ENCODE measurements at places on chromosomes 6 and 20.

- no peak for DNase-seq
Observed at GRCh38 chr6:38170666-38171355, 351.3 kb downstream of the ZFAND3 start.

DNA sequence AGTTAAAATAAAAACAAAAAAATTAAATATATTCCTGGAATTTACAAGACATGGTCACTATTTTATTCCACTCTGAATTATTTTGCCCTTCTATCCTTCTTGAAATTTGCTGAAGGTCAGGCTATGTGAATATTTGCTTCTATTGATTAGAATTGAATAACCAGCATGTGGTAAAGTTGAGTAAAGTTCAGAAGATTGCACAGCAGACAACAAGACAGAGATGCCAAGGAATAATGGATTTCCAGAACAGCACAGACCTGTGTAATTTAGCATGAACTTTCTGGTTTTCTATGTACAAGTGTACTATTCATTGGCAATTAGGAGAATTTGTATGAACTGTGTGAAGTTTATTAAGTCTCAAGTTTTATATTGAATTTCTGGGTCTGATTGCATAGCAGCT lies 352.4 kb downstream of the TBC1D32 start:
- no peak for DNase-seq

DNA sequence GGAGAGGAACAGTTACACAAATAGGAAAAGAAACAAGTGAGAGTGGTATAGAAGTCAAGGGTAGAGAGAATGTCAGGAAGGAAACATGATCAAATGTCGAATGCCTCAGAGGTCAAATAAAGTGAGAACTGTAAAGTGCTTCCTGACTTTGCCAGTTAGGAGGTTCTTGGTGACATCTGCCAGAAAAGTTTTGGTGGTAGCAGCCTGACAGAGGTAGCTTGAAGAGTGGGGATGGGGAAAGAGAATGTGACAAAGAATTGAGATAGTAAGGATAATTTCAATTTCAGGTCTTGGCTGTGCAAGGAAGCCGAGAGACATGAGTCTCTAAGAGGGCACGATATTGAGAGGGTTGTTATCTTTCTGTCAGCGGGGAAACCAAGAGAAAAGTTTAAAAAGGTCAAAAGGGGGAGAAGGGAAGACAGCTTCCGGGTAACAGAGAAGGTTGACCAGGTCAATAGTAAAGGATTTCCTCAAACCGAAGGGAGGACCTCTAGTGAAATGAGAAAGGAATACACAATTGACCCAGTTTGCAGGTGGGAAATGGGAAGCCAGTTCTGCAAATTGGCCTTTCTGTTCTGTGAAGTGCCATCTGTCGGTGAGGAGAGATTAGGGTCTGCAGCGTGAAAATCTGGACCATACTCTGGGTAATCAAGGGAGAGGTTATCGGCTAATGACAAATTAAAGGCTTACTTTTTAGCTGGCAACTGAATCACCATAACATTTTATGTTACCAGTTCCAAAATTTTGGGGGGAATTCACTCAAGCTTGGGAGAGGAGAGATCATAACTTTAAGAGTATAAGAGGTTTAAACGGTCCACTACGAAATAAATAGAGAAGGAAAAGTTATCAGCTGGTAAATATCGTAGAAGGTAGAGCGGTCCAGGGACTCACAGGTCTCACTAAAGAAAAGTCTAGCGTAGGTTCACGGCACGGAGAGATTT lies 973 bp upstream of the BRD2 start:
- DNase-seq: peak; percentile 37

GRCh38 chr6:122755901-122756300 lies 23.6 kb upstream of the FABP7 start:
- no peak for DNase-seq

- peak; percentile 29 for DNase-seq
Observed at GRCh38 chr6:137743493-137743892, 123.6 kb upstream of the TNFAIP3 start.

DNA sequence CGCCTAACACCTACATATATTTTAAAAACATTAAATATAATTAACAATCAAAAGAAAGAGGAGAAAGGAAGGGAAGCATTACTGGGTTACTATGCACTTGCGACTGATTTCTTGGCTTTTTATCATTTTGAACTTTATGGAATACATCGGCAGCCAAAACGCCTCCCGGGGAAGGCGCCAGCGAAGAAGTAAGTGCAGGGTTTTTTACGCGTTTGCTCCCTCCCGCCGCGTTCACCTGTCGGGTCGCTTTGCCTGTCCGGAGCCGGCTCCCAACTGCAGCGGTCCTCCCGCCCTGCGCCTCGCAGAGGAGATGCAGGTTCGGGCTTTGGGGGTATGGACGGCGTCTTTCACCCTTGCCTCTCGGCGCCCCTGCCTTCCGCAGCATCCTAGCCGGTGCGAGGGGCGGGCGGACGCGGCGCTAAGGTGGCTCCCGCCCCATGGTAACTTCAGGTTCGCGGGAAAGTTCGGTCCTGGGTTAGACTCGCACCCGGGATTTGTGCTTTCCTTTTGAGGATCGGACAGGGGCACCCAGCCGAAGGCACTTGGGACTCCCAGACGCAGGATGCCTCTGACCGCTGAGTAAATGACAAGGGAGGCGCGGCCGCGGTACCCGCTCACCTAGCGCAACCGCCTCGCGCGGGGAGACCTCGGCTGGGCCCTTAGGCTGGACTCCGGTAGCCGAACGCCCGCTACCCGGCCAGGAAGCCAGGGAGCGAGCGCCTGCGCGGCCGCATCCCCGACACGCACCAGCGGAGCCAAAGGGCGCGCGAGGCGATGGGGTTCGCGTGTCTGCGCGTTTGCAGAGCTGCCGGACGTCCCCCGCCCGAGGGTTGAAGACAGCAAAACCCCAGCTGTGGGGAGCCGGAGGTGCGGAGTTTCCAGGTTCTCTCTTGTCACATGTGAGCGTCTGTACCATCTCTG lies 891 bp downstream of the RSPO3 start:
- no peak for DNase-seq

DNA sequence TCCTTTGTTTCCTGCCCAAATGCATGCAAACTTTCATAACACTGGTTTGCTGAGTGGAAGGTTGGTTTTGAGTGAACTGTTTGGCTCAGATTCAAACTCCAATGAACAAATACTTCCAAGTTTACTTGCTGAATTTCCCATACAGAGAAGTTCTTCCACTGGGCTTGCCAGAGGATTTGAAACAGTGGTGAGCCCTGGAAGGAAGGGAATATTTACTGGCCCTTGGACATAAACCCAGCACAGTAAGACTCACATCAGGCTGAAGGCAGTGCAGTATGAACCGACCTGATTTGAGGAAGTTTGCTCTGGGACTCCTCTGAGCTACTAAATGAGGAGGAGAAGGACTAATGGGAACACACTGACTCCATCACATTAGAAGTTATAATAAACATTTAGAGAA lies 3.8 kb downstream of the TRAF3IP2 start:
- no peak for DNase-seq

GRCh38 chr6:146289816-146290588 lies 253.6 kb upstream of the RAB32 start:
- no peak for DNase-seq

DNA sequence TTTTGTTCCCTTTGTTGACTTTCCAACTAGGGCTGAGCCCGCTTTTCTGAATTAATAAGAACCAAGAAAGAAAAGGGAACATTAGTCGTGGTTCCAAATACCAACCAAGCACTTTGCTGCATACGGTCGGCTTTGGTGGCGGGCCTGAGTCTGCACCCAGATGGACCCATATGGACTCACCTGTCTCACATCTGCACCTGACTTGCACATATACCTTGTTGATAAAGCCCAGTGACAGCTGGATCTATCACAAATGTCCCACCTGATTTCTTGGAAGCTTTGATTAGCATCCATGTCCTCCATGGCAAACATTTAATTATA lies 39.0 kb downstream of the TPD52L1 start:
- DNase-seq: no peak

DNA sequence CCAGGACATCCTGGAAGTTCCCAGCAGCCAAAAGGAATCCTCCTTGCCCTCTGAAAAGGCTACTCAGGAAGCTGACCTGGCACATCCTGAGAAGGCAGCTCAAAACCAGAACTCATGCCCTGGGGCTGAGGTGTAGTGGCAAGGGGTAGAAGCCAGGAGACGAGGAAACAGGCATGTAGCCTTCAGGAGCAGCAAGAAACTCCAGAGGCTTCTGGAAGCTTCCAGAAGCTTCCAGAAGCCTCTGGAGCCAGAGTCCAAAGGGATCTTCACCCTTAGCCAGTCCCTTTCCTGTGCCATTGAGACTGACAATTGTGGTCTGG lies 43.9 kb downstream of the BMP7 start:
- DNase-seq: no peak

- DNase-seq: peak; percentile 31
Observed at GRCh38 chr6:15023448-15023847, 222.4 kb upstream of the JARID2 start.

GRCh38 chr6:31546339-31546957 lies at the start of gene ATP6V1G2:
TSS of gene ATP6V1G2 (minus strand) at chr6:31546608. CDS start at chr6:31546559, 49 bp downstream.
- DNase-seq: peak; percentile 88

- no peak for DNase-seq
Observed at GRCh38 chr6:109791301-109791700, 100.2 kb downstream of the FIG4 start.

GRCh38 chr20:8471465-8471864 lies 339.4 kb downstream of the PLCB1 start:
- no peak for DNase-seq

- DNase-seq: no peak
Observed at GRCh38 chr6:74479960-74480359, 725.9 kb downstream of the COL12A1 start.

DNA sequence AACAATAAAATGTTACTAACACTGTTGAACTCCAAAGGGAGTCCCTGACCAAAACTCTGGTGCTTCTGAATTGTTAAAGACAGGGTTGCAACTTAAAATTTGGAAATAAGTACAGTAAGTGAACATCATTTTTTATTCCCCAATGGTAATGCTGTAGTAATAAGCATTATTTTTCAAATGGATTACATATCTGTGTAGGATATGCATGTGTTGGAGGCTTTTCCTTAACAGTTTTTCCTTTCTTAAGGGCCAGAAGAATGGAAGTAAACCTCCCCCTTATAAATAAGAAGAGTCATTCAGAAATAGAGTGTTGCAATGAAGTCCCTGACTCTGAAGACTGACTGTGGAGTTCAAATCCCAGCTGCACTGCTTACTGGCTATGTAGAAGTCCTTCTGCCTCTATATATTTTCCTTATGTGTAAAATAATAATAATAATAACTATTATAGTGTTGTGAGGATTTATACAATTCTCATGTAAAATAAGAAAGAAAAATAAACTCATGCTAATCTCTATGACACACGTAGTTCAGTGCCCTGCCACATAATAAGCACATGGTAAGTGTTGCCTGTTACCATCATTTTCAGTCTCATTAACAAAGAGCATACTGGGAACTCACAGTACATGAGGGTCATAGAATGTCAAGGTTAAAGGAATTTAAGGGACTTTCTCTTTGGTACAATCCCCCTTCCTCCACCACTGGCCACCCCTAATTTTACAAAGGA lies 129.8 kb upstream of the SMLR1 start:
- no peak for DNase-seq

GRCh38 chr20:61026731-61027130 lies 225.3 kb upstream of the CDH4 start:
- no peak for DNase-seq

- DNase-seq: no peak
Observed at GRCh38 chr6:147904416-147904815, 395.9 kb downstream of the SAMD5 start.

GRCh38 chr6:5610640-5611039 lies 349.3 kb downstream of the FARS2 start:
- no peak for DNase-seq

- no peak for DNase-seq
Observed at GRCh38 chr6:147075381-147075780, 128.8 kb upstream of the STXBP5 start.

GRCh38 chr6:1297746-1298145 lies 14.2 kb upstream of the FOXQ1 start:
- no peak for DNase-seq

DNA sequence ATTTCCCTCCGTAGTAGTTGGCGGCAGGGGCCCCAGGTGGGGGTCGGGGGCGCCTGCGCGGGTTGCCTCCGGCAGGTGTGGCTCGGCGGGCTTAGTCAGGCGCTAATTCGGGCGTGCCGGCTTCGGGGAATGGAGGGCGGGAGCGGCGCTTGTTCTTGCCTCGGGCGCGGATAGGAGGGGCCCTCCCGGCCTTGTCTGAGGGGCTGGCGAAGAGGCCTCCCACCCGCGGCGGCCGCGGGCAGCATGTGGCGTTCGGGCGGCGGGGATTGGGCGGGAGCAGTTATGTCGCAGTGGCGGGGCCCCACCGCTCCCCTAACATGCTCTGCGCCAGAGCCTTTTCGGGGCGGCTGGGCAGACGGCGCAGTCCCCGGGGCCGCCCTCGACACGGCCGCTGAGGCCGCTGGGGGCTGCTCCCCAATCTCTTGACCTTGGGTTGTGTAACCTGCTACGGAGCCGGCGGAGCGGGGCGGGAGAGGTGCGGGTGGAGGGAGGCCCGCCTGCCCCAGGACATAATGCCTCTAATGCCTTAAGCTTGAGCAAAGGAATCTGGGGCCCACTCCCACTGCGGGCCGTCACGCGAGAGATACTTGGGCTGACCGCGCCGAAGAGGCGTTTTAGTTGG lies 1.1 kb downstream of the AMD1 start:
- peak; percentile 75 for DNase-seq

- DNase-seq: no peak
Observed at GRCh38 chr6:38512211-38512610, 127.5 kb downstream of the BTBD9 start.

DNA sequence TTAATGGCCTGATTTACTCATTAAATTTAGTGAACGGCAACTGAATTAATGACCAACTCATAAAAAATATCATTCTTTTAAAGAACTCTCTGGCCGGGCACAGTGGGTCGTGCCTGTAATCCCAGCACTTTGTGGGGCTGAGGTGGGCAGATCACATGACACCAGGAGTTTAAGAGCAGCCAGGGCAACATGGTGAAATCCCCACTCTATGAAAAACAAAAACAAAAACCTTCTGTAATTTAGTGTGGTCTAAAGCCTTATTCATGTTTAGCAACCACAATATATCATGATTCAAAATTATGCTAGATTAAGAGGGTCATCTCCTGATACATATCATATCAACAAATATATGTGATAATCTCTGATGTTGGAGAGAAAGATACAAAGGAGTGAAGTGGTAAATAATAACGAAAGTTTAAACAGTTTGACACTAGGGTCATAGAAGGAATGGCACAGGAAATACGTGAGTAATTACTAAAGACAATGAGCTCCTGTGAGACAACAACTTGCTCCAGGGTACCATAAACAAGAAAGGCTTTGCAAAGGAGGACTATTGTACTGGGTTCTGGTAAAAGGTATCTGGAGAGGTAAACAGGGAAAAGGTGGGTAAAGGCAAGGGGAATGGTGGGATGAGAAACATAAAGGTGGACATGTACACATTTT lies 5.7 kb downstream of the ELOVL4 start:
- no peak for DNase-seq

GRCh38 chr6:45850378-45851033 lies 165.2 kb downstream of the CLIC5 start:
- DNase-seq: no peak

- no peak for DNase-seq
Observed at GRCh38 chr20:60687213-60687612, 564.8 kb upstream of the CDH4 start.

GRCh38 chr20:647479-648019 lies 5.5 kb downstream of the SRXN1 start:
- DNase-seq: no peak

GRCh38 chr6:163773646-163774045 lies 359.1 kb downstream of the QKI start:
- DNase-seq: no peak

- no peak for DNase-seq
Observed at GRCh38 chr6:163066200-163066599, 338.4 kb downstream of the PACRG start.
